GM12865 (cell line): ENCODE measurements at places on chromosomes 4 and X.
A peak's percentile ranks its signal among the peaks of the same experiment; 100 is the strongest.

DNA sequence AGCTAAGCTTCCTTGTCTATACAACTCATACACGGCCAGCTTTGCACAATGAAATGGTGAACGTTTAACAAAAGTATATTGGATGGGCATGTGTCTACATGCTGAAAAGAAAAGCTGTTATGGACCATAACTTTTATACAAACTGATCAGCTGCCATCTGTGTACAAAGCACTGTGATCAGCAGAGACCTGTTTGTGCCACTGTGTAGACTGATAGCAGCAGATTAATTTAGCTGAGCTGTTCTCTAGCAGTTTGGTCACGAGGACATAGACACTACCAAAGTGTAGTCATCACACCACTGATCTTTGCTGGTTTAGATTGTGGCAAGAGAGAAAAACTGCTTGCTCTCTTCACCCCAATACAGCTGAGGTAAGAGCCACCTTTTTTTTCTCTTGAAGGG is 124.5 kb downstream of the RAPGEF2 start:
- DNase-seq: no peak

DNA sequence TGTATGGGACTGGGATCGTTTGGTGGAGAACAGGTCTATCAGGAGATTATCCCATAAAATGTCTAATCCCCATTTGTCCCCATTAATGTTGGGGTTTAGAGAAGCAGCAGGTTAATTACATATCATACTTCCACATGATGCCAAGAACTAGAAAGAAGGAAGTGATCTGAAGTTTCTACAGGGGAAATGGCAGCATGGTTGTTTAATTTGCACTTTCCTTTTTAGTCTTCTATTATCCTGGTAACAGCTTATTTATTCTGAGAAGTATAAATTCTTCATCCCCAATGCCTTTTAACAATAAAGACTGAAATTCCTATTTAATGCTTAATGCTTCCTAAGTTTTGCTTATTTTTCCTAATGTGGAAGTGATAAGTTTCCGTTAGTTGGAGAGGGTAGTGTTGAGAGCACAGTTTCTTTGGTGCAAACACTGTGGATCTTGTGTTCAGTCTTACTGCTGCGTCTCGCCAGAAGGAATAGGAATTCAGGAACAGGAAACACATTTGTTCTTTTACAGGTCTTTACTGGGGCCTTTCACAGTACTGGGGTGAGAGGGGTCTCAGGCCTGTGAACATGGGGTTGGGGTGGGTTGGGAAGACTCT is 59.5 kb upstream of the TADA2B start:
- no peak for DNase-seq

GRCh38 chrX:14913241-14913640 is 40.0 kb downstream of the MOSPD2 start:
- DNase-seq: no peak

- DNase-seq: no peak
These were observed 347.1 kb upstream of the GATB start for GRCh38 chr4:152107736-152108500.

GRCh38 chr4:166655231-166655630 is 579.1 kb downstream of the SPOCK3 start:
- DNase-seq: no peak

GRCh38 chr4:25524663-25525062 is 131.0 kb upstream of the SLC34A2 start:
- DNase-seq: no peak

- no peak for DNase-seq
These were observed 6.4 kb downstream of the SLC25A6 start for GRCh38 chrX:1385253-1386223.

- DNase-seq: no peak
These were observed 77.3 kb downstream of the LRRC66 start for GRCh38 chr4:51942833-51943215.

DNA sequence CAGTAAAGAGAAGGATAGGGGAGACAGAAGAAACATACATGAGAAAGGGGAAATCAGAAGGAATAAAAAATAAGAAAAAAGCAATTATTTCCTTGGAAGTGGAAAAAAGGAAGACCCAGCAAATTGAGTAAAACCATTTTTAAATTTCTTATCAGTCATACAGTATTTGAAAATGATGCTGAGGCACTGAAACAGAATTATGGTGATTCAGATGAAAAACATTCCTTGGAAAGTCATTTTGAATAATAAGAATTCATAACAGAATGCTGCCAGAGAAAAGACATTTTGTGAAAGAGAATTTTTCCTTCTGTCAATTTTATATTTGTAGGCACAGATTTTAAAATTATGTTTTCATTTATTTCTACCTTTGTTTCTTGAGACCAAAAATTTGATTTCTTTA is 895.5 kb upstream of the EPHA5 start:
- DNase-seq: no peak

GRCh38 chr4:77003400-77003799 is 53.8 kb downstream of the SEPTIN11 start:
- DNase-seq: no peak

- DNase-seq: no peak
These were observed 9.4 kb upstream of the HGFAC start for GRCh38 chr4:3432381-3432790.

- DNase-seq: no peak
These were observed 120.3 kb downstream of the UNC5C start for GRCh38 chr4:95428291-95429070.

DNA sequence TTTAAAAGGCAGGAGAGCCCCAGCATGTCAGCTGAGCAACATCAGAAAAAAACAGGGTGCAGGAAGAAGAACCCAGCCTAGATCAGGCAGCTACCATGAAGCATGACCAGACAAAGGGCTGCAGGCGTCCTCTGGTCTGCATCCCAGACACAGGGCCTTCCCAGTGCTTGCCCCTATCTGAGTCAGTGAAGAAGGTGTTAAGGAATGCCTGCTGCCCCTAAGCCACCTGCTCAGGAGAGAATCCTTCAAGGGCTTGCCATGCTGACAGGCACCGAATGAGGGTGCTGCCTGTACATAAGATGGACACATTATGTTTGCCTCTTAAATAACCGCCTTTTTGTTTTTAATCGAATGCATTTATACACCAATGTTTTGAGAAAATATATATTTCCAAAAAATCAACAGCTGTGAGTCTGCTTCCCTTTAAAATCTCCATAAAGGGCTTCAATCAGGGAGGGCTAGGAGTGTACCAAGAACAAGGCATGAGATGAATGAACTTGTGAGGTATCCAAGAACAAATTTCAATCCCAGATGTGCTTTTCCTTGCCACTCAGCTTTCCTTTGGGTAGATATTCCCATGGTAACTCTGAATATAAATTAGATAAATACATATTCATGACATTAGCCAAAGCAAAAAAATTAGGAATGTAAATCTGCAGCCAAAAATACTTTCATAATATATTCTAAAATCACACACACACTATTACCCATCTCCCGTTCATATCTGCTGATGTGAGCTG is 85.1 kb downstream of the SLC9A7 start:
- DNase-seq: no peak

GRCh38 chr4:41725254-41725653 is 23.3 kb downstream of the PHOX2B start:
- no peak for DNase-seq

GRCh38 chrX:37746951-37747350 is 32.9 kb upstream of the CYBB start:
- no peak for DNase-seq

GRCh38 chrX:152637649-152638442 is at the start of gene GABRQ:
Gene GABRQ, plus strand, starts transcription at chrX:152637895. Its CDS starts 308 bp downstream, at chrX:152638203.
- DNase-seq: peak; percentile 32

DNA sequence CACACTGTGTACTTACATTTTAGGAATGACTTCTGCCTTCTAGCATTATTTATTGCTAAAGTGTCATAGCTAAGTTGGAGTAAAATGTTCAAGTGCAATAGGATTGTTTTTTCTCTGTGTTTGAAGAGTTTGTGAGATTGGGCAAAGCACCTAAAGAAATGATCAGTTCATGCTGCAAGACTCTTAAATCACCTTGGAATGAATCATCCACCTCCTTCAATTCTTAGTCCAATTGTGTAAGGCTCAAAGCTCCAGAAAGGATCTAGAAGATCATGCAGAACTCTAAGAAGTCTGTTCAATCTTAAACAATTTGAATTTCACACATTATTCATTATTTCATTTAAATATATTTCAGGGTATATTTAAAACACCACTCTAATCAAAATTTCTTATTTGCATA is 137.1 kb downstream of the AMELX start:
- DNase-seq: no peak

GRCh38 chrX:9835585-9836210 is 49.5 kb downstream of the SHROOM2 start:
- no peak for DNase-seq

DNA sequence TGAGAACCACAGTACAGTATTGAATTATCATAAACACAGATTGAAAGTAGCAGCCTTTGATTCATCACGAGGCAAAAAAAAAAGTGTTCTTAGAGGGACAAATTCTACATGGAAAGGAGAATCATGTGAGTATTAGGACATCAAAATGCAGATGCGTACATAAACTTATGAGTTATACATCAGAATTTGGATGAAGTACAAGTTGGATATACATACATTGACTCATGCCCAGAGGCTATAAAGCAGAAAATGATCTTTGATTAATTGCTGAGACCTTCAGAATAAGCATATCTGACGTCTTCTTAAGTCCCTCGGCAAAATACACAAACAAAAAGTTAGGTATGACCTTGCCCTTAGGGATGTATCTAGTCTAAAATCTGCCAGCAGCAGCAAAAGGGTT is 206.4 kb downstream of the LDB2 start:
- DNase-seq: no peak

GRCh38 chr4:5157791-5158770 is 106.8 kb downstream of the STK32B start:
- DNase-seq: no peak

DNA sequence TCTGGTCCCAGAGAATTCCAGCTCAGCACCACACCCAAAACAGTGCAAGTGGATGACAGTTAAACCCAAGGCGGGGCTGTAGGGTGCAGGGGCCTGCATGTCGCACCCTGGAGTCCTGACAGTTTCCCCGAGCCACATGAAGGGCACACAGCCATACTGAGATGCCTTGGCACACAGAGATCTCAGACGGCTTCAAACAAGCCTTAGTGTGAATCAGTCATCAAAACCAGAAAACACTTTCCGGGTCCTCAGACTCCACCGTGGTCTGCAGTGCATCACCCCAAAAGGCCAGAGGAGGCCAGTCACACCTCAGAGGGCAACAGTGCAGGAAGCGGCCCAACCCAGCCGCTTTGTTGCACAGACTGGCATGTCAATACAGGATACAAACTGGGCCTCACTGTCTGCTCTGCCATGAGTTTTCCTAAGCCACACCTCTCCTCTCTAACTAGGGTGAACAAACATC is 64.6 kb upstream of the ENPP6 start:
- peak; percentile 96 for DNase-seq

- no peak for DNase-seq
These were observed 8.5 kb downstream of the FMR1 start for GRCh38 chrX:147920161-147920666.

DNA sequence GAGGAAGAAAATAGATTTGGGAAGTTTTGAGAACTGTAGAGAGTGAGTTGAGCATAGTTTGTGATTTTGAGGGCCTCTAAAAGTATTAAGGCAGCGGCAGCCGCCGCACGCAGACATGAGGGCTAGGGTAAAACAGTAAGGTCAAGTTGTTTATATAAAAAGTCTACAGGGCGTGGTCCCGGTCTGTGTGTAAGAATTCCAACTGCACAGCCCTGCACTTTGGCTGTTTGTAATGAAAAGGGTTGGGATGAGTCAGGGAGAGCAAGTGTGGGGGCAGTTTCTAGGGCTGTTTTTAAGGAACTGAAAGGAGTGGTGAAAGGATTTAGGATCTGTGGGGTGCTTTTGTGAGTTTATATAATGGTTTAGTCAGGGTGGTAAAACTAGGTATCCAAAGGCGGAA is 55.0 kb downstream of the BEX3 start:
- DNase-seq: no peak

- no peak for DNase-seq
These were observed 639.5 kb upstream of the AADAT start for GRCh38 chr4:170729236-170729635.

GRCh38 chr4:48575964-48576363 is 85.9 kb downstream of the ZAR1 start:
- no peak for DNase-seq

DNA sequence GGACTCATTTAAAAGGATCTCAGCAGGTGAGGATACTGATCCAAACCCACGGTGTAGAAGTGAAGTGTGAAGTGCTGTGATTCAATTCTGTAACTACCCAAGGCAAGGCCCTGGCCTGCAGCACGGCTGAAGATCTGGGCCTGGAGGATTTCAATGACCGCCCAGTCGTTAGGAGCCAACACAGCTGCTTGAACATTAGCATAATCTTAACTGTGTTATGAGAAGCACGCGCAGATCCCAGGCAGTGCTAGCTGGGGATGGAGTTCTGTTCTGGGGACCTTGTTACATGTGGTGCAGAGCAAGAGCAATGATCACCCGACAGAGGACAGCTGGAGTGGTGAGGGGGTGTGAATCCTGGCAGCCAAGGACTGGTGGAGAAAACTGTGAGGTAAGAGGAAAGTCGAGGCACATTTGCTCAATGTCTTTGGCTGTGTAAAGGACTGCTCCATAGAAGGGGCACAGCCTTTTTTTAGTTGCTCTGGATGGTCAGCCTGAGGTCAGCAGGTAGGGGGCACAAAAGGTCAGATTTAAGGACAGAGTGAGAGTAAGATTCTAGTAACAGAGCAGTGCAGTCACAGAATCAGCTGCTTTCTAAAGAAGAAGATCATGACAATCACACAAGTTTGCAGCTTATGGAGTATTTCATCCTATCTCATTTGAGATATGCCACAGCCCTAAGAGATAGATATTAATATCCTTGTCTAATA is 181.8 kb downstream of the DCLK2 start:
- DNase-seq: no peak
